ENCODE measurements at places on chromosomes 3 and 15.

DNA sequence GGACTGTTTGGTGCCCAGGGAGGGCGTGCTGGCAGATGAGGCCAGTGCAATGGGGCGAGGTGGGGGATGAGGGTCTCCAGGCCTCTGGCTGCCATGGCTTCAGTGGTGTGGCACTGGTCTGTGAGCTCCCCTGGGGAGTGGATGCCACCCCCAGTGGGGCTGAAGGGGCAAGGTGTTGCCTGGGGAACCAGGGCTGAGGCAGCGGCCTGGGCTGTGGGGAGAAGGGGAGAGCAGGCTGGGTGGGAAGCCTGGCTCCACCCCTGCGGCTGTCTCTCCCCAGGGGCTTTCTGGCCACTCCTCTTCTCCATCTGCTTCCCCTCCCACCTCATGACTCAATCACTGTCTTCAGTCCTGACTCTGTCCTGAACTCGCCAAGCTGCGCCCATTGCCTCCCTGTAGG lies 88.4 kb upstream of the TLE3 start:
- DNase-seq = peak; percentile 20

DNA sequence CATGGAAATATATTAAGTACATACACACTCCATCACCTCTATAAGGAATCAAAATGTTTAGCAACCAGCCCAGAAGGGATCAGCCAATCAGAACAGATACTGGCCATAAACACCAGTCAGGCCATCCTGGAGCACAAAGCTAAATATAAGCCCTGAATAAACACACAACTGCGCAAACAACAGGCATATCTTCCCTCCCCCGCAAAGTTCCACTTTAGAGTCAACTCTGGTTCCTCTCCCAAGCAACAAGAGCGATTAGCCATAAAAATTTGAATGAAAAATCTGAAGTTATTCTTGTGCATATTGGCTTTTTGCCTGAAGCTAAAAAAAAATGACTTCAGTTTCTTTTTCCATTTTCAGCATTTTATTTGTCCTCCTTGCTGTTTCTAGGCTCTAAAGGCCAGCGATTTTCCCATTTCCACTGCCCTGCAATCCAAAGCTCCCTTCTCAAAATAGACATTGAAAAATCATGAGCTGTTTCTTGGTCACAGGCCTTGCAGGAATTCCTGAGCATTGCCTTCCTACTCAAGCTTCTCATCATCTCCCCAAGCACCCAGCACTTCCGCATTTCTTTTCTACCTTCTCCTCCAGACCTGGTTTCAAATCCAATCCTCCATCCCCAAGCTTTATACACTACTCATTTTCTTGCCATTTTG lies 247.9 kb downstream of the ZMAT3 start:
- DNase-seq = no peak

DNA sequence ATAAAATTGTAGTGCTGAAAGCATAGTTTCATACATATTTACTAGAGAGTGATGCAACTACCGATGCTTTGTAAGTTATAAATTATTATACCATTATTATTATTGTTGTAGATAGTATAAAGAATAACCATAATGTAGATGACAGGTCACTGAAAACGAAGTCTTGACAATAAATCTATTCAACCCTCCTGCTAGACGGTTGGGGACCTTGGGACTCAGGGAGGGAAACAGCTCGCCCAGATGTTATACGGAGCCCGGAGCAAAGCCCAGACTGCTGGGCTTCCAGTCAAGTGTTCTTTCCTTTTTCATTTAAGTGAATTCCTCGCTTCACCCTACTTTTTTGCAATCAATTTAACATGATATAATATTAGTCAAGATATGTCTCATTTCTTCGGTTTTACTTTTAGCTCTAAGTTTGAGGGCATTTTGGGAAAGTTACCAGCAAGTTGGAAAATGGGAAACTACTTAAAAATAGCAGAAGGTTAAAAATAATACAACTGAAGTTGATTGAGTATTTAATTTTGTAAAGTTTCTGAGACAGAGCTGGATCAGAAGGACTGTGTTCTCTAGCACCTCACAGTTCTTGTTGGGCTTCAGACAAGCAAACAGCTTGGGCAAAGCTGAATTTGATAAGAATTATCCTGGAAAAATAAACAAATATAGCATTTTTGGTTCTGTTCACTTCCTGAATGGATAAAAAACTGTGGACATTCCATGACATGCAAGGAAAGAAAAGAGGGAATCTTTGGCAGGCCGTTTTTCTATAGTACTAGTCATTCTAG lies 173.4 kb upstream of the TP63 start:
- DNase-seq = peak; percentile 25

DNA sequence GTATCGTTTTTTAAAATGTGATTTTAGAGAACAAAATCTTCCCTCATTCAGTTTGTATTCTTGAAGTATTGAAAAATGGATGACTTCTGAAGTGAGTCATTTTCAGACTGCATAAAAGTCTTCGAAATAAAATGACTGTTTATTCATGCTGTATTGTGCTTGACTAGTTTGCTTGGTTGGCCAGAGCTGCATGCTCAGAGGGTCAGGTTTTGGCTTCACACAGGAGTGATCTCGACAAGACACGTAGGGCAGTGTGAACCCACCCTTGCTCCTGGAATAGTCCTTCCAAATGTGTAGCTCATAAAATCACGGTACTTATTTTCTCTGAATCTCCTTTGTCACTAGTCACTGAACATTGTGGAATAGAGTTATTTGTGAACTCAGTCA lies 73.3 kb downstream of the FNDC3B start:
- DNase-seq = no peak
